ENCODE measurements at places on chromosomes 1 and 21. TPM values are rescaled to one million over a fixed set of nuclear protein-coding genes. Genes with fewer than 3 reads are reported as not detected.

SLC9C2 gene
- not detected for total RNA-seq

CYP4A11 gene
- total RNA-seq = not detected

ANGPTL3 gene
- not detected for total RNA-seq

CELA2A gene
- not detected for total RNA-seq

METTL18 gene
- total RNA-seq = 10.6 TPM

ALPL gene
- total RNA-seq = not detected

PRAMEF14 gene
- total RNA-seq = not detected

RORC gene
- total RNA-seq = 1.6 TPM

TMPRSS15 gene
- not detected for total RNA-seq

C8A gene
- not detected for total RNA-seq

LYSMD1 gene
- total RNA-seq = 4.8 TPM

PPP1R8 gene
- 34.1 TPM for total RNA-seq
